Endothelial cell of umbilical vein (primary cell): ENCODE measurements at places on chromosomes 1 and 21.

DNA sequence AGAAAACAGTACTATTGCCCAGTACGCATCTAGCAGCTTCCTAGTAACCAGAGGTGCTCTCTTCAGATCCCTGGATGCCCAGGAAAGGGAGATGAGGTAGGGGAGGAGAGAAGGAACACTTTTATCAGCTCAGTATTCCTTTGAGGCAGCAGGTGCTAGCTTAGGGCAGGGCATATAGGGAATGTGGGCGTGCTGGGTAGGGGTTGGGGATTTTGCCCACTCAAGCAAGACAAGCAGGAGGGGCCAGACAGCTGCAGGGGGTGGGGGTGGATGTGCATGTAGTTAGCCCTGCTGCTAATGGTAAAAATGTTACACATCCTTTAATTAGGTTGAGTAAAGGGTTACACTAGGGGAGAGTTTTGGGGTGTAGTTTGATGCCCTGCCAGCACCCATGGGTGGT, 18.1 kb upstream of the AVPR1B start:
- DNase-seq: no peak

DNA sequence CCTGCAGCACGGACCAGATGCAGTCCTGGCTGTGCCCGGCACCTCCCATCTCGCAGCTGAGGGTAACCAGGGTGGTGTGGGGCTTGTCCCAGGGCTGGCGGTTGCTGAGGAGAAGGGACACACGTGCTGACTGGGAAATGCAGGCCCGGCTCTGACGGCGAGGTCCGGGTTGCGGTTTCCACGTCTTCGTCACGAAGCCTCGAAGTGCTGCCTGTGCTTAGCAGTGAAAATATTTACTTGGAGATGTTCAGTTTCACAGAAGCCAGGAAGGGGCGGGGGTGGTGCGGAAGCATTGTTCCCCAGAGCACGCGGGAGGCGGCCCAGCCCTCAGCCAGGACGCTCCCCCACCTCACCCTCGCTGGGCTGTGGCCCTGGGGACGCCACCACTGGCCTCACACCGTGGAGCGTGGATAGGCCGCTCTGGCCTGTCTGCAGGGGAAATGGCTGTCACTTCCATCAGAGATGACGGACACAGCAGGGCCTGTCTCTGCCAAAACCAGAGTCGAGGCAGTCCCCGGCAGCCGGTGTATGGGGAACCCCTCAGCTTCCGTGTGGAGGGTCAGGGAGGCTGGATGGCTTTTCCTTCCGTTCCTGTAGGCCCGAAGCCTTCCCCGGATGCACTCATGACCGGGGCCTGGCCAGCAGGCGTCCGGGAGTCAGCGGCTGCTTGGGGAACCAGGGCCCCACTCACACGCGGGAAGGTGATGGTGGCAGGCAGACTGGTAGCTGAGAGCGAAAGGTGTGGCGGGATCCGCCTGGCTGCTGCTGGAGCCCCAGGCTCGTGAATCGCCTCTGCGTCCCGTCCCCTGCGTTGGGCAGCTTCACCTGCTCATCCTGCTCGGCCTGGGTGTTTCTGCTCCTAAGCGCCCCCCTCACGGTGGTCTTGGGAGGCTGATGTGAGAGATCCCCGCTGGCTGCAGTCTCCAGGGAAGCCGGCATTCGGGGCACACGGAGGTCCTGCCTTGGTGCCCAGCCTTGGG, 14.7 kb upstream of the POFUT2 start:
- DNase-seq: peak; percentile 84

DNA sequence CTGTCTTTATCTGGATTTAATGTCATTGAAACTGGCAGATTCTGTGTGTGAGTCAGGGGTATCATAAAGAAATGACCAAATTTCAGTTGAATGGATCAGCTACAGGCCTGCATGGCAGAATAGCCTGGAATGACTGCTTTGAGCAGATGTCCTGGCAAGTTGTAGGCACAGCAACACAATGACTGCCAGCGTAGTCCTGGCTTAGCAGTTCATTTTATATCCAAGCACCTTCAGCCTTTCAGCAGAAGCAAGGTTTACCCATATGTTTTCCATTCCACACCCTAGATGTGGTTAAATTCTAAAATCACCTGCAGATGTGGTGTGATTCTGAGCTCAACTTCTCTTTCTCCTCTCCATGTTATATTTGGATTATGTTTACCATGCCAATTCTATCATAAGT, 22.3 kb upstream of the PTGFR start:
- no peak for DNase-seq

GRCh38 chr1:179447489-179447888, 81.7 kb downstream of the AXDND1 start:
- peak; percentile 4 for DNase-seq

DNA sequence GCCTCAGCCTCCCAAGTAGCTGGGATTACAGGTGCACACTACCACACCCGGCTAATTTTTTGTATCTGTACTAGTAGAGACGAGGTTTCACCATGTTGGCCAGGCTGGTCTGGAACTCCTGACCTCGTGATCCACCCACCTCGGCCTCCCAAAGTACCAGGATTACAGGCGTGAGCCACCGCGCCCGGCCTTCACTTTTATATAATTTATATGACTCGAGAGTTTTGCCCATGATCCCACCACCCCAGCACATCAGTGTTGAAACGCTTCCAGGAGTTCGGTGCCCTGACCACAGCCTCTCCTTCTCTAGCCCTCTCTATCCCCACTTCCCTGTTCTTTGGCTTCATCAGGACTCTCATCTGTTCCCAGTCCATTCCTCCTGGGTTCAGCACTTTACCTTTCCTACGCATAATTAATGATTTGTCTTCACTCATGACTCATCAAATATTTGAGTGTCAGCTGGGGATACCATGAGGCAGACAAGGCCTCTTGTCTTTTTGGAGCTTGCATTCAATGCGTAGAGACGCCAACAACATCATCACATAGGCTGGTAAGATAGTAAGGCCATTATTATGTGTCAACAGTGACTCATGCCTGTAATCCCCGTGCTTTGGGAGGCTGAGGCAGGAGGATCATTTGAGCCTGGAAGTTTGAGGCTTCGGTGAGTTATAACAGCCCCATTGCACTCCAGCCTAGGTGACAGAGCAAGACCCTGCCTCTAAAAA, 1.4 kb downstream of the PMF1 start:
- DNase-seq: no peak

- DNase-seq: no peak
Observed at GRCh38 chr1:216814576-216815259, 91.5 kb upstream of the ESRRG start.

- DNase-seq: no peak
Observed at GRCh38 chr1:157732755-157733154, 32.2 kb upstream of the FCRL3 start.

- no peak for DNase-seq
Observed at GRCh38 chr1:6099787-6100765, 54.4 kb downstream of the KCNAB2 start.

GRCh38 chr1:34742667-34743270, 12.1 kb upstream of the GJB5 start:
- DNase-seq: peak; percentile 61

DNA sequence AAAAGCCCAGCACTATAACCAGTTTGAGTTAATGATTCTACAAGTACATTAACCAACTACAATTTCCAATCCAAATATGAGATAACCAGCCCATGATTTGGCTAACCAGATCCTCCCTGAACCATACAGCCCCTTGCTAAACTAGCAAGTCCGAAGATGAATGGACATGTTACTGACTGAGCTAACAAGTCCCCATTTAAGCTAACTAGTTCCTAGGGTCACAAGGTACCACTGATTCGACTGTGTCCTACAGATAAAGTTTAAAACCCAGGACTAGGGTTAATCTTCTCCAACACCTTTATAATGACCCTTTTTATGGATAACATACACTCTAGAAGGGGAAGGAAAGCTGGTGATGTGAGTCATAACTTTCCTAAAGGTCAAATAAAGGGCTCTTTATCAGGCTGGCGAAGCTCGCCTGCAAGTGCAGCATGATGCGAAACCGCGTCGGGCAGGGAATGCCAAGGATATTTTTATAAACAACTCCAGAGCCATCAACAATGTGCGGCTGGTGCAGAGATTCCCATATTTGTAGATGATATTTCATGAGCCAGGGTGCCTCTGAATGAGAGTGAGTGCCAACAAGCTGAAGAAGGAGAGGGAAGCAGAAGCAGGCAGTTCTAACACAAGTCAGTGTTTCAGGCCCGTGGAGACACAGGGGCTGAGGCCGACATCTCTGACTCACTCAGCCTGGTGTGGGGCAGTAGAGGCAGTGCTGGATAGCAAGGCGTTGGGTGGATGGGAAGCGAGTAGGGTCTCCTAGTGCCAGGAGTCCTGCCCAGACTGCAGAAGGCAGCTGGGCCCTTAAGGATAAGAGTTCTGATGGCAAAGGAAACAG, 75.6 kb upstream of the ROR1 start:
- DNase-seq: peak; percentile 84

- no peak for DNase-seq
Observed at GRCh38 chr1:2597441-2598328, 11.1 kb downstream of the PRXL2B start.

DNA sequence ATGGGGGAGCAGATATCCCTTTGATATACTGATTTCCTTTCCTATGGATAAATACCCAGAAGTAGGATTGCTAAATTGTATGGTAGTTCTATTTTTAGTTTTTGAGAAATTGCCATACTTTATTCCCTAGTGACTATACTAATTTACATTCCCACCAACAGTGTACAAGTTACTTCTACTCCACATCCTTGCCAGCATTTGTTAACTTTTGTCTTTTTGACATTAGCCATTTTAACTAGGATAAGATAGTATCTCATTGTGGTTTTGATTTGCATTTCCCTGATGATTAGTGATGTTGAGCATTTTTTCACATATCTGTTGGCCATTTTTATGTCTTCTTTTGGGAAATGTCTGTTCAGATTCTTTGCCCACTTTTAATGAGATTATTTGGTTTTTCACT, 620.6 kb upstream of the CAMK1G start:
- no peak for DNase-seq

GRCh38 chr21:46023555-46023954, 42.0 kb downstream of the COL6A1 start:
- no peak for DNase-seq

DNA sequence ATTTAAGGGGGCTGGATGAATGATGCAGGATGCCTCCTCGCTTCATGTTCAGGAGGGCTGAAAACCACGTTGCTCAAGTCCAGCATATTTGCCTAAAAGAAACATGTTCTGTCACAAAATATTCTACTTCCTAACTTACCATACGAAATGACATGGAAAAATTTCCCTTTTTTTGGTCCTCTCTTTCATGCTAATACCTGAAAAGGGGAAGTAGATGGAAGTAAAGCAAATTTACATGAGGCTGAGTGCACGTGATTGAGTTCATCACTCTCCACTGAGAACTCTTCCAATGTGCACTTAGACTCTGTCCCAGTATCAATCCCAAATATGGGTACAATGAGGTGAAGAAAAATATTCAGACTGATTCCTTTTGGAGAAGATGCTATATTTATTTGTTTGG, 23.0 kb downstream of the XCL2 start:
- DNase-seq: no peak

DNA sequence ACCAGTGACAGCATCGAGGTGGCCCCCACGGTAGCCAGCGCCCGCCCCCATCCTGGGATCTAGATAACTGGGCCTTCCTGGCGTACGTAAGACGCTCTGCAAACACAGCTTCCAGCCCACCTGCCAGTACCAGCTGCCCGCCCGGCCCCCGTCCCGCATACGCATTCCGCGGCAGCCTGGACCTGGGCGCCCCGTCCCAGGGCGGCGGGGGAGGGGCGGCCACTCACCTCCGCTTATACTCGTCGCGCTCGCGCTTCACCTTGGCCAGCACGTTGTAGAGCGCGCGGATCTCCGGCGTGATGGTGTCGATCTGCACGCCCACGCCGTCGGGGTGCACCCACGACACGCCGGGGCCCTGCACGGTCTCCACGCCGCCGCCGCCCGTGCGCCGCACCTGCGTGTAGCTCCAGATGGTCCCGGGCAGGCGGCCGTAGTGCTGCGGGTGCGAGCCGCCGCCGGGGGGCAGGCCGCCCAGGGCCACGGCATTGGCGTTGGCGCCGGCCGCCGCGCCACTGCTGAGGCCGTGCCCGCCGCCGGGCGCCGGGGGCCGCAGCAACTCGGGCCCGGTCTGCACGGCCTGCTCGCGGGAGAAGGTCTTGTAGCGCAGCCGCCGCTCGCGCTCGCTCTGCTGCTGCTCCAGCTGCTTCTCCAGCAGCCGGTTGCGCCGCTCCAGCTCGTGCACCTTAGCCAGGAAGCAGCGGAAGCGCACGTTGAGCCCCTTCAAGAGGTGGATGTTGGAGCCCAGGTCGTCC, 859 bp downstream of the IFFO2 start:
- DNase-seq: peak; percentile 40

- DNase-seq: no peak
Observed at GRCh38 chr21:31326522-31327242, 17.4 kb downstream of the TIAM1 start.

GRCh38 chr21:41875086-41875485, 4.1 kb downstream of the PRDM15 start:
- DNase-seq: no peak

- no peak for DNase-seq
Observed at GRCh38 chr1:30425046-30425445, 298.3 kb downstream of the MATN1 start.

DNA sequence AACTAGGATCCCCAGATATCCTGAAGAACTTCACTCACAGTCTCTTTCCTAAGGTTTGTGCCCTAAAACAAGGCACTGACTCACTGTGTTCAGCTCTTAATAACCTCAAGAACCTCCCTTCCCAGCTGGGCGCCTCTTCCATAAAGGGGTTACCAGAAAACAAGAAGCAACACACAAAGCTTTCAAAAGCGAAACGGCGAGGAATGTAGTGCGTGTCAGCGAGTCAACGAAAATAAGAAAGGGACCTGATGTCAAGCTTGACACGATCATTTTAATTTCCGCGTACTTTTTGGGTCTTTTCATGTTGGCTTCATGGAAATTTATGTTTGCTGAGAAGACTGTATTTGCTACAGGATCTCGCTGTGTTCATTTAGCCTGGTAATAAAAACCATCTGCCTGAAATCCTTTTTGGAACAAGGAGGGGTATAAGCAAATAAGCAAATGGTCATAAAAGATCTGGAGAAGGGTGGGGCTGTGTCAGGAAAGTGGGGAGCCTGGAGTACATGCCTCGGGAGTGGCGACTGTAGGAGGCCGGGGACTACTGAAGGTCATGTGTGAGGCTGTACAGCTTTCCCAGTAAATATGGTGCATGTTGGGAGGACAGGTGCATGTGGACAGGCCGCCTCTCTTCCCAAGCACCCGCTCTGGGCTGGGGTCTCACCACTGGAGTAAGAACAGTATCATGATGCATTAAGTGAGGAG, 11.4 kb upstream of the CLDN14 start:
- DNase-seq: no peak

DNA sequence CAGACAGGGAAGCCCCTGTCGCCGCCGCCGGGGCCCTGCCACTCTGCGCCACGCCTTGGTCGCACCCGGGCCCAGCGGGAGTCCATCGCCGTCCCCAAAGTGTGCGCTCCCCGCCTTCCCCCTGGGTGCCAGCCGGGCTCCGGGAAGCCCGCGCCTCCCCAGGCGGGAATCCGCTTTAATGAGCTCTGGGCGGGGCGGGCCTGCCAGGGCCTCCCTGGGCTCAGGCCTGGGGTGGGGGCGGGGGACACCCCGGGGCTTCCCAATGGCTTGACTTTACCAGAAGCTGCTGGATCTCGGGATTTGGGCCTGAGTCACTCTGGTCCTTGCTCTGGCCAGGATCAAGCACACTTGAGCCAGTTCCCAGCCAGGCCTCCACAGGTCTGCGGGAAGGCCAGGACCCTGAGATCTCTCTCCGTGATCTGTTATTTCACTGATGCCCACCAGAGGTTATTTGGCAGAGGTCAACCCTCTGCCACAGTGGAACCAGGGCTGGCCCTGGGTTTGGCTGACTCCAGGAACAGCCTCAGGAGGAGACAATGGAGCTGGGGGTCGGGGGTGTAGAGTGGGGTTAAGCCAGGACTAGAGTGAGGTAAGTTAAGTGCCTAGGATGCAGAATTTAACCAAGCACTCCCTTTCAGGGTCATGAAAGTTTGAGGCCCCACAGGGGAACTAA, 178.4 kb upstream of the EDN2 start:
- DNase-seq: no peak
